ENCODE measurements at places on chromosomes 4 and X.

DNA sequence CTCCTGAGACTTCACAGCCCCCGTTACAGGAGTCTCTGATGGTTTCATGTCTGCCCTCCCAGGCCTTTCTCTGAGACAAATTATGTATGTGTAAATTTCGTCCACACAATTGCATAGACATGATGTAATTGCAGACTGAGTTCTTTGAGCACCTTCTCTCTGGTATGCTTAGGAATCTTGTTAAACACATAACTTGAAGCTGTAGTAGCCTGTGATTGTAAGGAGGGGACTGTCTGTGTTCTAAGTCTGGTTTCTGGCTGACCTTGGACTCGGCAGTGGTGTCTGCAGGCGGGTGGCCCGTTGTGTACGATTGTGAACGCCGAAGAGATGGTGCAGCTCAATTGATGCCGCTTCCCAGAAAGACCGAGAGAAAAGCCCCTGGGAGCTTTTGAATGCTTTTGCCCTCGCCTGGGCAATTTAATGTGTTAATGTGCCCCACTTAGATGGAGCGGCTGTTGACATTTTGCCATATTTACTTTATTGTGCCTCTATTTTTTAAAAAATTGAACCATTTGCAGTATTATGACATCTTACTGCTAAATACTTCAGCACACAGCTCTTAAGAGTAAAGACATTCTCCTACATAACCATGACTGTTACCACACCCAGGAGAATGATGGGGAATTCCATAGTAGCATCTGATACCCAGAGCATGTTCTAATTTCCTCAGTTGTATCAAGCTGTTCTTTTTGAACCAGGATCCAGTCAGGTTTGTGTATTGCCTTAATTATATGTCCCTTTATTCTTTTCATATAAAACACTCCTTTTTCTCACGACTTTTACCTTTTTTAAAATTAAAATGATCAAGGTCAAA lies 58.4 kb upstream of the TADA2B start:
- H3K4me1 ChIP-seq: peaks cover 73% of the 10 kb centered on the region
- peak overlapping the region; percentile 95 for H3K4me3 ChIP-seq
- DNase-seq: no peak
- H3K27me3 ChIP-seq: no peaks in the 10 kb centered on the region
- peak overlapping the region; percentile 99 for H3K27ac ChIP-seq
- no peaks in the 10 kb centered on the region for H3K36me3 ChIP-seq

DNA sequence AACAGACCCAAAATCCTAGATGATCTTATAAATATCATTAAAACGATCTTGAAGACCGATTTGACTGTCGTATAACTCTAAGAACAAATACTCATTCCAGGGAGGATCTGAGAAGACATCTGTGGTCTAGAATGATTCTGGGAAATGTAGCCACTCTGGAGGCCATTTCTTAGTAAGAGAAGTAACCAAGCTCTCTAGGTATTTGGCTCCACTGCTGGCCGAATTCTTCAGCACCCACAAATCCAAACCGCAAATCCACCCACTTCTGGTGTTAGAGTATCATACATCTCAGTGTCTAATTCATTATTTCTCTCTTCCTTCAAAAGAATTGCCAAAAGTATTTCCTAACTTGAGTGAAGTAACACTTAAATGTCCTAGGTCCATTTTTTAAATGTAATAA lies 23.9 kb downstream of the KLHL5 start:
- H3K27me3 ChIP-seq: no peaks in the 10 kb centered on the region
- no peaks in the 10 kb centered on the region for H3K4me1 ChIP-seq

- no peak overlapping the region for H3K27ac ChIP-seq
- H3K4me3 ChIP-seq: no peak overlapping the region
- no peaks in the 10 kb centered on the region for H3K36me3 ChIP-seq
These were observed 4.5 kb upstream of the MAML3 start for GRCh38 chr4:140158365-140159030.

DNA sequence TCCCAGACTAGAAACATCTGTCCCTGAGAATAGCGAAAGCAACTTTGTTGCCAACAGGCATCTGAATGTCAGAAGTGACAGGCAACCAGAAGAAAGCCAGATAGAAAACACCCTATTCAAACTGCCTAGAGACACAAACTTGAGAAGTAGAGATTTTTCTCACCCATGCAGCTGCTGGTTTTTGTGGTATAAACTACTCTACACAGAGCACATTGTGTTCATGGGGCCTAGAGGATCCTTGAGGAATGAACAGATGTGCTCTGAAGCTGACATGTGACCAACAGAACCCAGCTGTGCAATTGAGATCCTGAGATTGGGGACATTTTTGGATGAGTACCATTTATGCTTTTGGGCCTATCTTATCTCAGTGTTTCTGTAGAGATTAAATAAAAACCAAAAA lies 63.6 kb upstream of the NRK start:
- no peak overlapping the region for H3K27ac ChIP-seq
- no peaks in the 10 kb centered on the region for H3K4me1 ChIP-seq
- no peaks in the 10 kb centered on the region for H3K36me3 ChIP-seq
- no peak for DNase-seq

DNA sequence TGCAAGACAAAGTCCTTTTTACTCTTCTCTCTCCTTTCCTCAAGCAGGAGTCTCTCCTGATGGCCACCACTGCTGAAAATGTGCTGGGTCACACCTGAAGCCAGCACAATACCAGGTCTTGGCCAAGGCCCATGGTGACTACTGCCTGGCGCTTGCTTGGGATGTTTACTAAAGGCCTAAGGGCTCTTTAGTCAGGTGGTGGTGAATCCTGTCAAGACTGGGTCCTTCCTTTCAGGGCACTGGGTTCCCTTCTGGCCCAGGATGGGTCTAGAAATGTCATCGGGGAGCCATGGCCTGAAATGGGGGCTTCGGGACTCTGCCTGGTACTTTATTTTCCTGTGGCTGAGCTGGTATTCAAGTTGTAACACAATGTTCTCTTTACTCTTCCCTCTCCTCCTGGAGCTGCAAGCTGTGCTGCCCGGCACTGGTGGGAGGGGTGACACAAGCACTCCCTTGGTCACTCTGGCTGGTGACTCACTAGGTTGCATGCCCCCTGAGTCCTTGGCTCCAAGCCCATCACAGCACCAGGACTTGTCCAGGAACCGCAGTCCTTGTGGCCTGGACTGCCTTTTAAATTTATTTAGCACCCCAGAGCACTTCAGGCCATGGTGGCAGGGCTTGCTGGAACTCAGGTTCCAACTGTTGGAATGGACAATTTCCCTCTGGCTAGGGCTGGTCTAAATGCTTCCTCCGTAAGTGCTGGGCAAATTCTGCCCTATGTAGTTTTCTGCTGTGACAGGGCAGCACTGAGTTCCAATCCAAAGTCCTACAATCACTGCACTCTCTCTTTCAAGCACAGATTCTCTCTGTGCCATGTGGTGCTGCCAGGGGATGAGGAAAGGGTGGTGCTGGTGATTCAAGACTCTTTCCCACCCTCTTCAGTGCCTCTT lies 11.3 kb downstream of the ARL13A start:
- H3K36me3 ChIP-seq: peaks cover 8% of the 10 kb centered on the region
- H3K27me3 ChIP-seq: no peaks in the 10 kb centered on the region
- DNase-seq: no peak
- H3K27ac ChIP-seq: no peak overlapping the region

- H3K27me3 ChIP-seq: no peaks in the 10 kb centered on the region
- H3K27ac ChIP-seq: no peak overlapping the region
- no peaks in the 10 kb centered on the region for H3K4me1 ChIP-seq
- H3K4me3 ChIP-seq: no peak overlapping the region
These were observed 2197.7 kb downstream of the ARAP2 start for GRCh38 chr4:34046580-34046979.

DNA sequence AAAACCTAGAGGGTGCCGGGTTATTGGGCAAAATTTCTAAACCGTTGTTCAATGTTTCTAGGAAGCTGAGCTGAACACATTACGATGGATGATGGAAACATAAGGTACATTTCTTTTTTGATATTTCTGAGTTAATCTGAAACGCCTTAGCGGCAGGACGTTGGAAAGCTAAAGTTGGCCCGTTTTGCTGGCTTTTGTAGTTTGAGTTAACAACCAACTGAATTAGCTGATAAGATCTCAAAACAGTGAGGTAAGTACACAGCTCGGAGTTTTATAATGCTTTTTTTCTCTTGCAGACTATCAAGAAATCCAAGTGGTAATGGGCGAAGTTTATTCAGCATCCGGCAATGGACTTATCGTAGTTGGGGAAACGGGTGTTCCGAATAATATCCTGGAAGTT lies 73.5 kb downstream of the PRSS12 start:
- H3K36me3 ChIP-seq: no peaks in the 10 kb centered on the region
- H3K27me3 ChIP-seq: no peaks in the 10 kb centered on the region
- DNase-seq: peak; percentile 20
- H3K4me1 ChIP-seq: peaks cover 54% of the 10 kb centered on the region
- peak overlapping the region; percentile 100 for H3K27ac ChIP-seq

DNA sequence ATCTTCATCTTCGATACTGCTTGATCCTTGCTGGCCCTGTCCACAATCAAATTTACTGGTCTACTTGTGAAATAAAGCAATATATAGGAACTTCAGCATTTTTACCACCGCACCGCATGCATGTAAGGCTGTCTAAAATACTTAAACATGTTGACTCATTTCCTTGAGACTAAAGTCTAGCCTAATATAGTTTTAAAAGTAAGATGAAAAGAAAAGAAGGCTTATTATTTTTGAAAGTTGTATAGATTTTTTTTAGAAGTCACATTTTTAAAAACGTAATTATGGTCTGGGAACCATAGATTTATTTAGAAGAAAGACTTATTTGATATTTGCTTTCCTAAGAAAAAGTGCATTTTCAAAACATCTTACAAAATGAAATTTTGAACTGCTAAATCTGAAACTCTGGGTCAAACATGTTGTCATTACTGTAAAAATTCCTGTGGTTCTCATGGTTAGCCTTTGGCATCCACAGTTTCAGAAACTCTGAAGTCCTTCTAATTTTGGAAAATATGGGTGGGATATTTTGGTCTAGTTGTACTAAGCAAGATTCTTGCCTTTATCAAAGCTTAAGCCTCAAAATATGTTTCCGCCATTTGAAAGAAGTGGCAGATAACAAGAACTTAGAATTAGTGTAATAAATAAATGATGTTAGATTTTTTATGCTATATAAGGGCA lies 423.5 kb upstream of the CTSO start:
- no peaks in the 10 kb centered on the region for H3K4me1 ChIP-seq
- H3K27me3 ChIP-seq: no peaks in the 10 kb centered on the region
- H3K36me3 ChIP-seq: no peaks in the 10 kb centered on the region
- DNase-seq: no peak
- no peak overlapping the region for H3K4me3 ChIP-seq
- H3K27ac ChIP-seq: no peak overlapping the region

- peaks cover 6% of the 10 kb centered on the region for H3K36me3 ChIP-seq
- no peak overlapping the region for H3K27ac ChIP-seq
- H3K4me1 ChIP-seq: no peaks in the 10 kb centered on the region
These were observed 34.2 kb upstream of the VCX3B start for GRCh38 chrX:8430444-8430843.

- H3K4me1 ChIP-seq: peaks cover 11% of the 10 kb centered on the region
- no peak overlapping the region for H3K27ac ChIP-seq
- no peak overlapping the region for H3K4me3 ChIP-seq
- DNase-seq: no peak
- peaks cover 62% of the 10 kb centered on the region for H3K36me3 ChIP-seq
- H3K27me3 ChIP-seq: no peaks in the 10 kb centered on the region
These were observed 5.1 kb downstream of the MORF4L2 start for GRCh38 chrX:103681443-103681842.

GRCh38 chrX:116749943-116750342 lies 287.2 kb upstream of the CT83 start:
- DNase-seq: no peak
- H3K36me3 ChIP-seq: no peaks in the 10 kb centered on the region
- H3K4me3 ChIP-seq: no peak overlapping the region

DNA sequence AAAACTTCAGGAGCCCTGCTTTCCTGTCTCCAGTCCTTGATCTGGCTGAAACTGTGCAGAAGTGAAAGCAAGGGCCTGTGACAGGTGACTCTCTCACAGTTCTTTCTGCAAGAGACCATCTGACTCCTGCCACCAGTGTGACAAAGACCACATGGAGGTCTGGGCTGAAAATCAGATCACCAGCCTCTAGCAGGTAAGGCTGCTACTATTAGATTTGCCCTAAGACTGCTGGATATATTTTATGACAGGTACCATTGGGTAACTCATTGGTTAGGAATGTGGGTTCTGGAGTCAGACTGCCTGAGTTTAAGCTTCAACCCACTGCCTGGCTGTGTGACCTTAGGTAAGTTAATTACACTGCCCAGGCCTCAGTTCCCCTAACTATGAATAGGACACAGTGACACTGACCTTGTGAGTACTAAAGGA lies 163.3 kb upstream of the SLC7A11 start:
- no peak for DNase-seq
- H3K27me3 ChIP-seq: no peaks in the 10 kb centered on the region
- no peak overlapping the region for H3K27ac ChIP-seq
- no peaks in the 10 kb centered on the region for H3K4me1 ChIP-seq
- H3K36me3 ChIP-seq: no peaks in the 10 kb centered on the region

DNA sequence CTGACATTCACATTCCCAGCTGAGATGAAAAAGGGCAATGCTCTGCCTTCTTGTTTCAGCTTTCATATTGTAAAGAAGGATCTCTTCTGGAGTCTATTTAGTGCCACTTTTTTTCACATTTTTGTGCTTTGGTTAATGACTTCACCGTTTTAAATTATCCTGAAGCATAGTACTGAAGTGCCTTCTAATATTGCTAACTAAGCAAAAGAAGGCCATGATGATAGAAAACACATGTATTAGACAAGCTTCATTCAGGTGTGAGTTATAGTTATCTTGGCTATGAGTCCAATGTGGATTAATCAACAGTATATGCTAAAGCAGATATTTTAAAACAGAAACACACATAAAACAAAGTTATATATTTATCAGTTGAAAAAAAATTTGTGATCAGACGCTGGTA lies 40.4 kb downstream of the NXT2 start:
- no peaks in the 10 kb centered on the region for H3K4me1 ChIP-seq
- DNase-seq: no peak
- no peak overlapping the region for H3K27ac ChIP-seq

DNA sequence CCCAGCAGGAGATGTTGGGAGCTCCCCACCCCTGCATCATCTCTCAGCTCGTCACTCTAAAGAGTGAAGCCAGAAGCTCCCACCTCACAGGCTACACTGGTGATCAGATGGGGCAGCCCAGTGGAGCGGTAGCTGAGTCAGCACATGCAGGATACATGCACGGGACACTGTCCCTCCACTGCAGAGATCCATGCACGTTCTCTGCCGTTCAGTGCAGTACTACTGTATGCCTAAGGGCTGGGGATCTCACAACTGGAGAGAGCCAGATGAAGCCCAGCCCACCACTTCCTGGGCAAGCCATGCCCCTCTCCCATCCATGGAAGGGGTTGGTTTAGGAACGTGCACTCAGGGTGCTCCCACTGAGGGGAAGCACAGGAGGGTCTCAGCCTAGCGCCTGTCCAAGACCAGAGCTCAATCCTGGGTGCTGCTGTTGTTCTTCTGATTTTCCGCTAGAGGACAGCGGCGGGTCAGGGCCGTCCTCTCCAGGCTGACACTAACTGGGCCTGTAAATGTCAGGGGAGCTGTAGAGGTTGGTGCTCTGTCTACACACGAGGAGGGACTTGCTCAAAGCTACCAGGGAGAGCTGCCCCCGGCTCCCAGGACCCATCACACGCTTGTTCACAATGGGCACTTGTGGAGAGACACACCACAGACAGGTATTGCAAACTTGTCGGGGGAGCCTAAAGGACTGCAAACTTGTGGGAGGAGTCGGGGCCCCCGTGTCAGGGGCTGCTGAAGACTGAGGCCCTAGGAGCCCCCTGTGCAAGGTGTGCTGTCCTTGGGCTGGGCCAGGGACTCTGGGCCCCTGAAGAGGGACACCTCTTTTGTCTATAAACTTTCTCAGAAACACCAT lies 18.2 kb upstream of the ABLIM2 start:
- peaks cover 3% of the 10 kb centered on the region for H3K4me1 ChIP-seq
- no peak overlapping the region for H3K4me3 ChIP-seq
- H3K36me3 ChIP-seq: no peaks in the 10 kb centered on the region
- H3K27me3 ChIP-seq: peaks cover 3% of the 10 kb centered on the region

- H3K4me3 ChIP-seq: no peak overlapping the region
- no peaks in the 10 kb centered on the region for H3K36me3 ChIP-seq
- H3K27me3 ChIP-seq: no peaks in the 10 kb centered on the region
- H3K27ac ChIP-seq: no peak overlapping the region
These were observed 321.7 kb downstream of the PCDH7 start for GRCh38 chr4:31041853-31042252.
